ENCODE measurements at places on chromosomes 12 and 14. TPM values are rescaled to one million over a fixed set of nuclear protein-coding genes. Genes with fewer than 3 reads are reported as not detected.

HOXC12 gene
- not detected for total RNA-seq

OR6C2 gene
- total RNA-seq, result not detected

PLA2G1B gene
- not detected for total RNA-seq

ACRBP gene
- total RNA-seq, result 0.28 TPM

OAS2 gene
- 0.33 TPM for total RNA-seq

MEG3 gene
- total RNA-seq, result 41.2 TPM

NUDT14 gene
- 24.0 TPM for total RNA-seq

ASCL1 gene
- total RNA-seq, result not detected

LTB4R2 gene
- 59.3 TPM for total RNA-seq

COQ5 gene
- total RNA-seq, result 22.2 TPM

SDSL gene
- total RNA-seq, result 2.3 TPM

MARK3 gene
- 62.8 TPM for total RNA-seq

RPS26 gene
- 1,471 TPM for total RNA-seq

NYNRIN gene
- total RNA-seq, result 16.4 TPM

LMO3 gene
- total RNA-seq, result 10.9 TPM

PKP2 gene
- total RNA-seq, result 18.5 TPM

KRT3 gene
- total RNA-seq, result not detected

NAV3 gene
- 0.74 TPM for total RNA-seq

ENDOU gene
- 3.4 TPM for total RNA-seq

SSPN gene
- 3.2 TPM for total RNA-seq

CLEC2A gene
- not detected for total RNA-seq

ANKS1B gene
- not detected for total RNA-seq

TIMM9 gene
- 57.2 TPM for total RNA-seq

AVPR1A gene
- total RNA-seq, result not detected

KRT75 gene
- 2.6 TPM for total RNA-seq

SPTB gene
- 0.07 TPM for total RNA-seq

ABHD12B gene
- not detected for total RNA-seq

CYP27B1 gene
- total RNA-seq, result 10.4 TPM

GALNT4 gene
- 4.6 TPM for total RNA-seq

RPL10L gene
- not detected for total RNA-seq

TAS2R30 gene
- 0.56 TPM for total RNA-seq

SLC25A21 gene
- total RNA-seq, result 3.8 TPM

TMEM253 gene
- 0.49 TPM for total RNA-seq

OTX2 gene
- total RNA-seq, result not detected

FBLN5 gene
- total RNA-seq, result 1.9 TPM

NEDD1 gene
- total RNA-seq, result 25.9 TPM

TXNDC16 gene
- 1.4 TPM for total RNA-seq

ISCA2 gene
- 9.0 TPM for total RNA-seq

CELA1 gene
- total RNA-seq, result not detected

AQP2 gene
- not detected for total RNA-seq

SERPINA1 gene
- total RNA-seq, result 1.3 TPM

Data from airway epithelial cell (primary cell).